ENCODE measurements at places on chromosomes 16 and 17. TPM values are rescaled to one million over a fixed set of nuclear protein-coding genes. Genes with fewer than 3 reads are reported as not detected.

The EXOC3L1 gene
- total RNA-seq = 2.0 TPM

The CCL4 gene
- total RNA-seq = not detected

The NRN1L gene
- not detected for total RNA-seq

The C17orf78 gene
- total RNA-seq = not detected

The RAMP2 gene
- not detected for total RNA-seq

The CASKIN1 gene
- 0.24 TPM for total RNA-seq

The DOC2B gene
- not detected for total RNA-seq

The TNK1 gene
- not detected for total RNA-seq

The CIBAR2 gene
- total RNA-seq = 0.41 TPM

The SMIM36 gene
- total RNA-seq = not detected

The PYDC1 gene
- not detected for total RNA-seq

The CACNG5 gene
- not detected for total RNA-seq

The KRT32 gene
- not detected for total RNA-seq

The HCRT gene
- not detected for total RNA-seq

The ACAP1 gene
- total RNA-seq = 0.20 TPM

The KCNH4 gene
- total RNA-seq = not detected

The SMG6 gene
- 13.0 TPM for total RNA-seq

The OGFOD1 gene
- total RNA-seq = 179 TPM

The HSD11B2 gene
- total RNA-seq = 0.61 TPM

The HSD17B1 gene
- 0.73 TPM for total RNA-seq

The LGALS9B gene
- not detected for total RNA-seq

The VAT1 gene
- 32.5 TPM for total RNA-seq

The ABCC12 gene
- total RNA-seq = not detected

The HEATR9 gene
- total RNA-seq = not detected
